ENCODE measurements at places on chromosomes 1 and 21.
A peak's percentile ranks its signal among the peaks of the same experiment; 100 is the strongest.

GRCh38 chr1:2893473-2894120, 92.1 kb upstream of the TTC34 start:
- DNase-seq = no peak

- DNase-seq = no peak
Observed at GRCh38 chr1:196577386-196577785, 30.9 kb downstream of the KCNT2 start.

DNA sequence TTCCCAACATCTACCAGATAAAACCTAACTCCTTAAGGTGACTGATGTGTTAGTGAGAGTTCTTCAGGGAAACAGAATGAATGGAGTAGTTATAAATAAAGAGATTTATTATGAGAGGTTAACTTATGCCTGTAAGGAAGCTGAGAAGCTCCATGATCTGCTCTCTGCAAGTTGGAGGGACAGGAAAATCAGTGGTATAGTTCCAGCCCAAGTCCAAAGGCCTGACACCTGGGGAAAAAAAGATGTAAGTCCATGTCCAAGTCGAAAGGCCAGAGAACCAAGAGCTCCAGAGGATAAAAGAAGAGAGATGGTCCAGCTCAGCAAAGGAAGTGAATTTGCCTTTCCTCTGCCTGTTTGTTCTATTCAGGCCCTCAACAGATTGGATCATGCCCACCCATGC, 27.1 kb downstream of the KRTAP24-1 start:
- DNase-seq = no peak

GRCh38 chr1:229478852-229479251, 29.3 kb downstream of the NUP133 start:
- no peak for DNase-seq

DNA sequence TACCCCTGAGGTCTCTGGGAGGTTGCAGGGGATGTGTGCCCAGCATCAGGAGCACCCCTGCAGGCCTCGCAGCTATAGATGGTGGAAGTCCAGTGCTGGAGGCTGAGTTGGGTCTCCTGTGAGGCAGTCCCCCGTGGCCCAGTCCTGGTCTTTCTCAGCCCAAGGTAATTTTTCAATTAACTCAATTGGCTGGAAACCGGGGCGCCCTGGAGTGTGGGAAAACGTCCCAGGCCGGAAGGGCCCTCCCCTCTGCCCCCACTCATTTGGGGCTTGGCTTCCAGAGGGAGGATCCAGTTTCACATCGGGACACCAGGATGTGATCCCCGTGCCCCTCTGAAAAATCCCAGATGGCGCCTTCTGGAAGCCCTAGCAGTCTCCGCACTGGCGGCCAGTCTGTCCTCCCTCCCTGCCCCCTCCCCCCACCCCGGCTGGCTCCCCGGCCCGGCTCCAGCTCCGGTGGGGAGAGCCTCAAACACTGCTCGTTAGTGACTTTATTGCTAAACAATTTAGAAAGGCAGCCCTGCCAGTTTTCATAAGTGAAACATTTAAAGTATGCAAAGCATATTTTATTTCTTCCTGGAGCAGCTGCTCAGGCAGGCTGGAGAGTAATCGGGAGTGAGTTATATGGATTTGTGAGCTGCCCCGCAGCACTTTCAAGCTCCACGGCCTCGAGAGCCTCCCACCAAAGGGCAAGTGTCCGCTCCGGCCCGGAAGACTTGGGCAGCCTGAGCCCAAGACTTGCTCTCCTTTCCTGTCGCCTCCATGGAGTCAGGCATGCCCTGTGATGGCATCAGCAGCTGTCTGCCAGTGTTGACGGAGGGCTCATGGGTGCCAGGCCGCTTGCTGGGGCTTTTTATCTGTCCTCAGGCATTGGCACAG, 208.2 kb upstream of the TMEM51 start:
- no peak for DNase-seq

DNA sequence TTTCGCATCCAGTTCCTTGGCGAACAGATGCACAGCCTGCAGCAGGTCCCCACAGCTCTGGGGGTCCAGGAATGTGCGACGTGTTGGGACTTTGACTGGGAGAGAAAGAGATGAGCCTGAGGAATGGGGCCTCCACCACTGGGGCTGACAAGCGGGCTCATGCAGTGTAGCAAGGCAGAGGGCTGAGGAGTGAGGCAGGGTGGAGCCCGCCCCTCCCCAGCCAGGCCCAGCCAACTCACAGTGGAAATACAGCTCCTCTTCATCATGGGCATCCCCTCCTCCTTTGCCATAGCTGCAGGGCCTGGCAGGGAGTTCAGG, 30.7 kb downstream of the CDCA8 start:
- DNase-seq = no peak

DNA sequence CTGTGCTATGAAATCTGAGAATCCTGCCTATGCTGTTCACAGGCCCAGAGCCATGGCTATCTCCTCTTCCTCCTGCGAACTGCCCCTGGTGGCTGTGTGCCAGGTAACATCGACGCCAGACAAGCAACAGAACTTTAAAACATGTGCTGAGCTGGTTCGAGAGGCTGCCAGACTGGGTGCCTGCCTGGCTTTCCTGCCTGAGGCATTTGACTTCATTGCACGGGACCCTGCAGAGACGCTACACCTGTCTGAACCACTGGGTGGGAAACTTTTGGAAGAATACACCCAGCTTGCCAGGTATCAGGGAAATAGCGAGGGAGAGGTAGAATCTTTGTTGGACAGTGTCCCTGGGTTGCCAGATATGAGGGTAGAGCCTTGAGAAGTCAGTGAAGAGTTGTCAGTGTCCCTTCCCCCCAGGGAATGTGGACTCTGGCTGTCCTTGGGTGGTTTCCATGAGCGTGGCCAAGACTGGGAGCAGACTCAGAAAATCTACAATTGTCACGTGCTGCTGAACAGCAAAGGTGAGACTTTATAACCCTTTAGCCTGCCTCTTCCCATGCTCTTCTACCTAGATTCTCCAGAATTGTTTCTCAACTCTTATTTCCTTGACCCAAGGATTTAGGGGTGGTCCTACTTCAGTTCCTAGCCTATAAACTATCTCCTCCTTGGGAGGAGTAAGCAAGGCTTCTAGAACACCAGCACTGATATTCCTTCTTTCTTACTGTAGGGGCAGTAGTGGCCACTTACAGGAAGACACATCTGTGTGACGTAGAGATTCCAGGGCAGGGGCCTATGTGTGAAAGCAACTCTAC, 1.4 kb downstream of the NIT1 start:
- peak; percentile 88 for DNase-seq

GRCh38 chr1:204971517-204972336, 71.3 kb upstream of the CNTN2 start:
- DNase-seq = peak; percentile 52

GRCh38 chr1:20609541-20609940, 20.6 kb downstream of the CDA start:
- DNase-seq = no peak

DNA sequence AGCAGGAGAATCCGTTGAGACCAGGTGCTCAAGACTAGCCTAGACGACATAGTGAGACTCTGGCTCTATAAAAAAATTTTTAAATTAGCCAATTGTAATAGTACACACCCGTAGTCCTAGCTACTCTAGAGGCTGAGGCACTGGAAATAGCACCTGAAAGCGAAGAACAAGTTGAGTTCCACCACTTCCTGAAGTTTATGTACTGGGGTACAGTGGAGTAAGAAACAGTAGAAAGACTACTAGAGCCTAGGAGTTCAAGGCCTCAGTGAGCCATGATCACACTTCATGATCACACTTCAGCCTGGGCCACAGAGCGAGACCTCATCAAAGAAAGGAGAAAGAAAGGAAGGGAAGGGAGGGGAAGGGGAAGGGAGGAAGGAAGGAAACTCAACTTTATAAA, 19.8 kb downstream of the RSBN1 start:
- DNase-seq = no peak

GRCh38 chr1:119101563-119101962, 38.9 kb downstream of the WARS2 start:
- no peak for DNase-seq

- no peak for DNase-seq
Observed at GRCh38 chr1:163472651-163473248, 151.0 kb downstream of the NUF2 start.

- DNase-seq = peak; percentile 72
Observed at GRCh38 chr1:103514920-103515503, 10.5 kb upstream of the RNPC3 start.

- DNase-seq = no peak
Observed at GRCh38 chr1:150288822-150289221, 4.8 kb upstream of the MRPS21 start.

DNA sequence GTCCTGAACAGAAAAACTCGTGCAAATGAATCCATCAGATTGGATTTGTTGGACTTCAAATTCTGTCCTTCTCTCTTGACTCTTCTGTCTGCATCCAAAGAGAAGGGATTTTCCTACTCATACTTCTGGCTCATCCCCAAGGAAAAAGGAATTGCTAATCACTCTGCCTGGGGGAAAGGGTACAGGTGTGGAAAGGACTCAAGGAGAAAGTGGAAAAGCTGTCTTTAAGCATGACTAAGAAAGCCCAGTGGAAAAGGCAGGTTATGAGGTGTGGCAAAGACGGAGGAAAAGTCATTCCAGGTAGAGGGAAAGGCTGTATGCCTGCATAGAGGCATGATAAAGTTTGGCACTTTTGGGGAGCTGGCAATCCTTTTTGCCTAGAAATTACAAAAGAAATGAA, 43.4 kb downstream of the PTGS2 start:
- no peak for DNase-seq

- peak; percentile 39 for DNase-seq
Observed at GRCh38 chr1:17831597-17831996, 76.5 kb downstream of the ACTL8 start.

GRCh38 chr1:183638649-183639387, 3.2 kb upstream of the ARPC5 start:
- peak; percentile 7 for DNase-seq

DNA sequence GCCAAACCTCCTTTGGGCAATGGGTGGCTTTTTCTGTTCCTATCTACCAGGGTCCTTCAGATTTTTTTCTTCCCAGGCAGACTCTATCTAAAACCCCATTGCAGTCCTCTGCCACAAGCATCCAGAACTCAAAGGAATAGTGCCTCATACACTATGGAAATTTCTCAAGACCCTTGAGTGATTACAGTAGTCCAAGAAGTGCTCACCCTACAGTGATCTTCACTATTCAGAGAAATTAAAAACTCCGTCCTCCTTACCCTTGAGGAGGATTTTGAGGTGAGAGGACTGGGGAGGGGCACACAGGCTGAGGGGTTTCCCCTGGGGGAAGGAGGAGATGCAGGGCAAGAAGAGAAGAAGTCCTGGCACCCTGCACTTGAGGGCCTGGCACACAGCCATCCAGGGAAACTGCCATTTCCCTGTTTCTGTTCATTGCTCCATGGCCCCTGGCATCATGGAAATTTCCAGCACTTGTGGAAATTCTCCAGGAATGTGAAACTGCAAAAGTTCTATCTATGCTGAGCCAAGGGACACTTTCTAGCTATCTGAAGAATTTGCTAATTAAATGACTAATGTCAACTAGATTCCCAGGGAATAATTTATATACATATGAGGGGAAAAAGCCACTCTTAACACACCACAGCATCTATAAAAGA, 102.5 kb upstream of the ATP1B1 start:
- no peak for DNase-seq

DNA sequence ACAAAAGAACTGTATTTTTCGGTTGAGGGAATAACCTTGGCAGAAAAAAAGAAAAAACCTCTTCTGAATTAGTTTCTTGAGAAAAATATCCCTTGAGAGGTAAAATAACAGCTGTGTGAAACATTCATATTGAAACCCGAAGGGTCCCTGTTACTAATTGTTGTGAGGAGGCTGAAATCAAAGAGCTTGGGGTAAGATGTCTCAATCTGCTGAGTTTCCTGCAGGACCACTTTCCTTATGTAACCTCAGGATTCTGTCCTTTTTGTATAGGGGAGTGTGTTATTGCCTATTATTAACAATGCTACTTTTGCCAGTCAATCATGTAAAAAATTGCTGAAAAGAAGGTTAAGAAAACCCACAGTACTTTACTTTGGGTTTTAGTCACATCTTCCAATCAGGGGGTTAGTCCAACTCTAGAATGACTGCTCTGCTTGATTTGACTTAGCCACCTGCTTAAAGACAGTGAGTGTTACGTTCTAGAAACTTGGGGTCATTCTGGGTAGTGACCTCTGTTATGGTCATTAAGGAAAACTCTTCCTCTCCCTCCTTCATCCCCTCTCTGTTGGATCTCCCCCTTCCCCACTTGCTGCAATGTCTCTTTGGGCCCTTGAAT, 138.8 kb downstream of the GIPC2 start:
- DNase-seq = no peak
